ENCODE measurements at places on chromosomes 12 and 14. TPM values are rescaled to one million over a fixed set of nuclear protein-coding genes. Genes with fewer than 3 reads are reported as not detected.

NPAS3 gene
- total RNA-seq = not detected

SSPN gene
- 0.70 TPM for total RNA-seq

NRXN3 gene
- total RNA-seq = 1.1 TPM

RAPGEF3 gene
- total RNA-seq = 0.45 TPM

CCDC92 gene
- total RNA-seq = 27.7 TPM

POTEG gene
- total RNA-seq = not detected

OTOGL gene
- not detected for total RNA-seq

KRT79 gene
- 0.08 TPM for total RNA-seq

CMTM5 gene
- not detected for total RNA-seq

HSP90AA1 gene
- total RNA-seq = 733 TPM

LRIG3 gene
- total RNA-seq = 5.1 TPM

PTCSC3 gene
- not detected for total RNA-seq

PTGDR gene
- not detected for total RNA-seq

NANOG gene
- total RNA-seq = not detected

PIANP gene
- total RNA-seq = 1.0 TPM

PCED1B gene
- 22.6 TPM for total RNA-seq

PDZRN4 gene
- total RNA-seq = not detected

TAS2R50 gene
- total RNA-seq = not detected

ATG2B gene
- total RNA-seq = 7.3 TPM

TAS2R8 gene
- not detected for total RNA-seq

METAP2 gene
- 125 TPM for total RNA-seq

GPRC5D gene
- total RNA-seq = not detected

LTB4R2 gene
- 2.1 TPM for total RNA-seq

TAS2R9 gene
- total RNA-seq = not detected

DEPDC4 gene
- total RNA-seq = 1.8 TPM

CMA1 gene
- not detected for total RNA-seq

KRAS gene
- 14.3 TPM for total RNA-seq

SLC25A47 gene
- total RNA-seq = not detected

KRT7 gene
- 5,579 TPM for total RNA-seq

ZBTB42 gene
- 3.0 TPM for total RNA-seq

SPRYD4 gene
- total RNA-seq = 1.8 TPM

CLEC4A gene
- total RNA-seq = not detected

ZNF891 gene
- total RNA-seq = 0.28 TPM

KRT4 gene
- total RNA-seq = 3.4 TPM

RAB15 gene
- total RNA-seq = 20.2 TPM

KITLG gene
- 16.6 TPM for total RNA-seq

ARL6IP4 gene
- 257 TPM for total RNA-seq

TMEM132C gene
- not detected for total RNA-seq

HEBP1 gene
- total RNA-seq = 63.3 TPM

PYGL gene
- 151 TPM for total RNA-seq

DDX23 gene
- total RNA-seq = 73.6 TPM

ARHGAP5 gene
- 35.3 TPM for total RNA-seq

CEBPE gene
- not detected for total RNA-seq

PPP2R3C gene
- total RNA-seq = 29.5 TPM

RD3L gene
- not detected for total RNA-seq

ZC2HC1C gene
- 4.1 TPM for total RNA-seq

UBE2N gene
- total RNA-seq = 192 TPM

KLRC4 gene
- not detected for total RNA-seq

DHH gene
- not detected for total RNA-seq

NELL2 gene
- 0.11 TPM for total RNA-seq

TMEM30B gene
- total RNA-seq = 0.81 TPM

Data from A549 treated with Mapracorat at 1 μM for 4 hours (cell line).